Breast epithelium (tissue), 4 donors: ENCODE measurements at places on chromosomes 12 and 14. TPM values are rescaled to one million over a fixed set of nuclear protein-coding genes. Genes with fewer than 3 reads are reported as not detected.

Gene POTEG
- total RNA-seq: not detected

Gene TAS2R43
- 9.2 TPM for total RNA-seq

DNA sequence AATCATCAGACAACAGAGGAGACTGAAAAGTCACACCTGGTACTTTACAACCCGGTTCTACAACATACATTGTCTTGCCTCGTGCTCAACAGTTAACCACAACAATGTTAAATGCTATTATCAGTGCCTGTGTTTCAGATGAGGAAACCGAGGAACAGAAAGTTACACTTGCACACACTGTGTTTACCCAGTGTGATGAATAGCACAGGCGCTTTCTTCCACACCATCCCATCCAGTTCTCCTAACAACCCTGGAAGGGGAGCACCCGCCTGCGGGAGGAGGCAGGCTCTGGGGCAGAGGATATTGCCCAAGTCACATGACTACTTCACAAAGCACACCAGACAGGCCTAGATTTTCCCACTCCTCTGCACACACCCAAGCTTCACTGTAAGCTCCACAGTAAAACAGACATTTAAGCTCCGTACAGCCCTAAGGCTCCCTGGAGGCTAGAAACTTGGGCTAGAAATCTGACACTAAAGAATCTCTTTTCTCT lies 21.8 kb downstream of the NCKAP5L start:
- no peak overlapping the region for H3K27ac ChIP-seq
- peaks cover 7% of the 10 kb centered on the region for H3K4me1 ChIP-seq
- peak; percentile 22 for DNase-seq
- H3K4me3 ChIP-seq: no peak overlapping the region
- no peaks in the 10 kb centered on the region for H3K36me3 ChIP-seq
- H3K27me3 ChIP-seq: no peaks in the 10 kb centered on the region

DNA sequence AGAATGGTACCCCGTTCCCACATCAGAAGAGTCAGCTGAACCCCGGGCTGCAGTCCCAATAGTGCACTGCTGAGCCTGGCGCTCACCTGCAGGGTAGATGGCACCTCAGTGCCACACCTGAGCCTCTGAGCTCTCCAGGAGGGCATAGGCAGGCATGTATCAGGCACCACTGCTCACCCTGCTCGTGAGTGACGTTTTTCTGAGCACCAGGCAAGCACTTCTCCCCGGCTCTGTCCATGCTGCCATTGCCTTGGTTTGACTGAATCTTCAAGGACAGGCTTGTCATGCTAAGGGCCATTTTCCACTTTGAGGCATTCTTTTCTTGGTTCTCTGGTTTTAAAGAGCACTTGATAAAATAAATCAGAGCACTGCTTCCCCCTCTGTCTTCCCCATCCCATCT lies 161.6 kb upstream of the PRMT8 start:
- no peak overlapping the region for H3K27ac ChIP-seq
- DNase-seq: no peak
- no peaks in the 10 kb centered on the region for H3K36me3 ChIP-seq
- no peaks in the 10 kb centered on the region for H3K27me3 ChIP-seq
- no peak overlapping the region for H3K4me3 ChIP-seq
